NCI-H2171 (cell line): ENCODE measurements at places on chromosomes 11 and 22.

GRCh38 chr11:3058753-3059664 lies 1.8 kb upstream of the CARS1 start:
- no peak for DNase-seq

DNA sequence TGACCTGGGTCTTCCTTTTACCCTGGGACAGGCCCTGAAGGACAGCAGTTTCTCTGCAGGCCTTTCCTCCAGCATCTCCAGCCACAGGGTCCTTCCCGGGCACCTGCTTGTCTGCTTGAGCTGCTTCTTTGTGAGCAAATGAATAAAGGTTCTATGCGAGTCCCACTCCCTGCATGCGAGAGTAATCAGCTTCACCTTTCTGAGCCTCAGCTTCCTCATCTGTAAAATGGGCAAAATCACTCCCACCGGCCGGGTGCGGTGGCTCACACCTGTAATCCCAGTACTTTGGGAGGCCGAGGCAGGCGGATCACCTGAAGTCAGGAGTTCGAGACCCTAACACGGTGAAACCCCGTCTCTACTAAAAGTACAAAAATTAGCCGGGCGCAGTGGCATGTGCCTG lies 31.1 kb downstream of the IFT27 start:
- DNase-seq: no peak

DNA sequence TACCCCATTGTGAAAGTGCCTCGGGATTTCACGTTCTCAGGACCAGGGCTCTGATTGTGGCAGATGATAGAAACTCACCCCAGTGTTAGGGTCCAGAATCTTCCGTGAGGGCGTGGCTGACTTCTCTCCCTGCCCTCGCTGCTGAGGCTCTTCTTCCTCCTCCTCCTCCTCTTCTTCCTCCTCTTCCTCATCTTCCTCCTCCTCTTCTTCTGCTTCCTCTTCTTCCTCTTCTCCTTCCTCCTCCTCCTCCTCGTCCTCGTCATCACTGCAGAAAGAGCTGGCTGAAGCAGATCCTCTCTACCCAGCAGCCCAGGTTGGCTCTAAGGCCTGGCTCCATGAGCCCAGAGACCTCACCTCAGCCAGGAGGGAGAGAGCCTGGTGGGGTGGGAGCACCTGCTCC lies 13.5 kb upstream of the CHADL start:
- no peak for DNase-seq

GRCh38 chr11:116930177-116930576 lies 92.8 kb upstream of the APOA1 start:
- DNase-seq: no peak

- DNase-seq: no peak
Measured at GRCh38 chr11:127803755-127804154, 783.6 kb downstream of the ETS1 start.

DNA sequence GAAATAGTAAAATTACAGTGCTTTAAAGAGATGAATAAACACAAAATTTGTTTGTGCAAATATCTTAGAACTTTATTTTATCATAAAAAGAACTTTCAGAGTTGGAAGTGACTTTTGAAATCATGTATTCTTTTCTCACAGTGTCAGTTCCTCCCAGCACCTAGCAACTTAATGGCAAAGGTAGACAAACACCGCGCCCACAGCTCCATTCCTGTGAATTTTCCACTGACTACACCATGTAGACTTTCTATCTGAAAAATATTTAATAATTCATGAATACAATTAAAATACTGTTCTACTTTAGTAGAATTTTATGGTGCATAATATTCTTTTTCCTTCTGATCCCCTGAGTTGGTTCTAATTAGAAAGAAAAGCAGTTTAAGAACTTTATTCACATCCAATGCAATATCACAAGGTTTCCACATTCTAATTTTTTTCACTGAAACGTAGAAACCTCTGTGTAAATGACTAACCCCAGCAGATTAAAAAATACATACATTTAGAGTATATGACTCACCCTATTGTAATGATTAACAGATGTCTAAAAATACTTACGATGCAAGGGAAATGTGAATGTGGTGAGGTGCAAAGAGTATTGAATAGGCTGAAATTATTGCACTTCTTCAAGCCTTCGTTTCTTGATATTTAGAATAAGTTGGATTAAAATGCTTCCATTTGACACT lies 218.2 kb upstream of the CCDC179 start:
- DNase-seq: no peak

DNA sequence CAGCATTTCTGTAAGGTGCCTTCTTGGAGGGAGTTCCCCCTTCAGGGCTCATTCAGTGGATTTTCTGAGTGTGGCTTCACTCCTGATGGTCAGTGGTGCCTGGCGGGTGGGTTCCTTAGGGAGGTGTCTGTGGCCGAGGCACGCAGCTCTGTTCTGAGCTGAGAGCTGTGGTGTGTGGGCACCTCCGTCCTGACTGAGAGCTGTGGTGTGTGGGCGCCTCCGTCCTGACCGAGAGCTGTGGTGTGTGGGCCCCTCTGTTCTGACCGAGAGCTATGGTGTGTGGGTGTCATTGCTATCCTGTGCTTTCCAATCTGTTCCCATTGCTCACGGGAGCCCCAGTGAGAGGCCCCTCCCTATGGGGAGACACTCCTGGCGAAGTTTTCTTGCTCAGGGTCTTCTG lies 39.8 kb downstream of the MUC6 start:
- DNase-seq: no peak

DNA sequence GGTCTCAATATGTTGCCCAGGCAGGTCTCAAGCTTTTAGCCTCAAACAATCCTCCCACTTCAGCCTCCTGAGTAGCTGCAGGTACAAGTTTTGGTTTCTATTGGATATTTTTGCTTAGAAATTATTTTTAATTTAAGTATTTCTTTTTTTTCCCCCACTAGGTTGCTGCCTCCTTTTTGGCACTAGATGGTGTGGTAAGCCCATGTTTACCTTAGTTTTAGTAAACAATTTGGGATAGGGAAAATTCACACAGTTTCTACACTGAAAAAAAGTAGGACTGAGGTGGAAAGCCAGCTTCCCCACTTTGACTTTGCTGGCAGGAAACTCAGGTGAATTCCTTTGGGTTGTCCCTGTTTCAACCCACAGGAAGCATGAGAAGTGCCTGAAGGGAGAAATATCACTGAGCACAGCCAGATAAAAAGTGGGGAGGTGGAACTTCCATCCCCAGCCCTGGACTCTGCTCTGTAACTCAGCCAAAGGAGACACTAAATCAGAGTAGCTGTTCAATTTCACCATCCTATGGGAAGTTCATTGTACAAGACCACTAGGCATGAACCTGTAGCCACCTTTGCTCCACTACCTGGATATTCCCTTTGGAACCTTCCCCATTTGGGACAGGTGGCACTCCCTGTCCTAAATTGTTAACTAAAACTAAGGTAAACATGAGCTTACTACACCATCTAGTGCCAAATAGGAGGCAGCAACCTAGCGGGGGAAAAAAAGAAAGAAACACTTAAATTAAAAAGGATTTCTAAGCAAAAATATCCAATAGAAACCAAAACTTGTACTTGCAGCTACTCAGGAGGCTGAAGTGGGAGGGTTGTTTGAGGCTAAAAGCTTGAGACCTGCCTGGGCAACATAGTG lies 154.4 kb upstream of the FAT3 start:
- no peak for DNase-seq

DNA sequence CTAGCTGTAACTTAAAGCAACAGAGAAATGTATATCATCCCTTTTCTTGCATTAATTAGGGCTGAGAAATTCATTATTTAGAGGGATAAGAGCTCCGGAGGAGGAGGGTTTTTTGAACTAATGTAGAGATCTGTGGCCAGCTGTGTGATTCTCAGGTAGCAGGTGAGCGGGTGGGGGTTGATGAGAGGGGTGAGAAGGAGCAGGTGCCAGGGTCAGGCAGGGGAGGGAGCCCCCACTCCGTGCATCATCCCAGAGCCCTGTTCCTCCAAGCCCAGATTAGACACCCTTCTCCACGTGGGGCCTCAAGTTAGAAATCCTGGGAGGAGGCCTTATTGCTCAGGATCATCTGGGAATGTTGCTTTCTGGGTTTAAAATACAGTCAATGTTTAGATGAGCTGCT lies 24.9 kb downstream of the ZBTB16 start:
- no peak for DNase-seq
